ENCODE measurements at places on chromosomes 2 and 18.

GRCh38 chr2:227568852-227569169 is 29.9 kb upstream of the SCYGR2 start:
- no peak for DNase-seq

GRCh38 chr2:205188239-205189138 is 493.8 kb upstream of the NRP2 start:
- DNase-seq = no peak

- DNase-seq = no peak
These were observed 233.8 kb upstream of the NOL4 start for GRCh38 chr18:34458410-34458977.

DNA sequence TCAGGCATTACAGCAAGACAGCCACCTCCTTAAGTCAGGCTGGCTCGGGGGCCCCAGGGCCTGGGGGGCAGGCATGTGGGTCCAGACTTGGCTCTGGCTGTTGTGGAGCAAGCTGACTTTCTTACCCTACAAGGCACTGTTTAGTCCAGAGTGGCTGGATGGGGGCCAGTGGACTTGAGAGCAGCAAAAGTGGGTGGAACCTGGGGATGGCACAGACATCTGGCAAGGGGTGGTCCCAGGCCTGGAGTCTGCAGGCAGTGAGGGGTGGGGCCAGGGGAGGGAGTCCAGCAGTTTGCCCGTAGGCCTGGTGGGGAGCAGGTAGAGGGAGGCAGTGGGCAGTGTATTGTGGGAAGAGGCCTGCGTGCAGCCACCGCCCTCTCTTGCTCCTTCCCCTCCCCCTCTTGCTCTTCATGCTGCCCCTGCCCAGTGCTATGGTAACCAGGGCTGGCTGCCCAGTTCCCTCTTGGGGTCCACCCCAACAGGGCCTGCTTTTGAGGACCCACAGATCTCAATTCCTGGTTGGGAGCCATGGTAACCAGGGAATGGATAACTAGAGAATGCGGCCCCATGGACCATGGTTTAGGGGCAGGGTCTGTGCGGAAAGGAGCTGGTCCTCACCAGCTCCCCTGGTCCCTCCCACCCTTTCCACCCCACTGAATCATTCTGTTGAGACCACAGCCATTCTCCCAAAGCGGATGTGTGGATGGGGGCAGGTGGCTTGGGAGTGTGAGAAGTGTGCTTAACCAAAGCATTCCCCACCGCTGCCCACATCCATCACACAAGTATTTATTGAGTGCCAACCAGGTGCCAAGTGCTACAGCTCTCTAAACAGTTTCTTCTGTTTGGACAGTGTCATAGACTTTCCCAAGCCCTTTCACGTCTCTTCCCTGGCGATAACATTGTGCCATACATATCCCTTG is 19.3 kb downstream of the SPEG start:
- peak; percentile 64 for DNase-seq

DNA sequence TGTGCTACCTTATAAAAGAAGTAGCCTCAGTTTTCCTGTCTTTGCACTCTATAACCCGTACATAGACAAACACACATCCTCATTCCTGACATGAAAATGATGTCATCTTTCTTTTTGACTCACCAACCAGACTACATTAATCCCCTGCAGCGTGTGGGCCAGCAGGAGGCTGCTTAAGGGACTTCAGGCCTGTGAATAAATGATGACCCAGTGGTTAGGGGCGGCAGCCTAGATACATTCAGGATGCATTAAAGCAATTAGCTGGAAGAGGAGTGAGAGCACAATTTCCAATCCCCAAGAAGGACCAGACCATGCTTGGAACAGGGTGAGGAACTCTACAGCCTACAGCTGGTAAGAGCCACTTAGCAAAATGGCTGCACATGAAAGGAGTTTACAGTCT is 57.3 kb upstream of the KLF7 start:
- no peak for DNase-seq

All from GM04503 (cell line).